ENCODE measurements at places on chromosomes 6 and 20. TPM values are rescaled to one million over a fixed set of nuclear protein-coding genes. Genes with fewer than 3 reads are reported as not detected.

- no peak for DNase-seq
Measured at GRCh38 chr6:1950631-1951030, 294.8 kb downstream of the GMDS start.

GRCh38 chr6:151299011-151299410 lies 59.2 kb downstream of the AKAP12 start:
- DNase-seq = no peak

GRCh38 chr6:2753110-2753489 lies 2.4 kb upstream of the MYLK4 start:
- DNase-seq = no peak

DNA sequence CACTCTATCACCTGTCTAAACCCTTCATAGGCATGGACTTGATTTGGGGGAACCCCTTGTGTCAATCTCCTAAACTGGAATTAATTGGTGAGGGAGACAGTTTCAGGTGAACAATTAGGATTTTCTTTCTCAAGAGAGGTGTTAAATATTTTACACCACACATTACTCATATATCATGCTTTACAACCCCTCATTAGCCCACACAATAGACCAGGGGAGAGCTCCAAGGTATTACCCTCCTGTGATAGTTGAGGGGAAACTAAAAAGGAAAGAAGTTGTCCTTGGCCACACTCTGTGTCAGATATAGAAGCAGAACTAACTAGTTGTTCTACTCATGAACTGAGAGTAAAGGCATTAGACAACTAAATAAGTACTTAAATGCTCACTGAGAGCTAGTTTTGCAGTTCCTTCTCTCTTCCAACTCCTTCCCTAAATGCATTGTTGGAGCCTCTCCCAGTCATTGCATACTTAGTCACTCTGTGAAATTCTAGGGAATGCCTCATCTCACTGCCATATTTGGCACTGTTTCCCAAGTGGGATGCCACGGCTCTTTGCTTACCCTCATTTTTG lies 183.7 kb upstream of the CEP162 start:
- no peak for DNase-seq

GRCh38 chr6:116210750-116211425 lies 43.0 kb downstream of the TSPYL4 start:
- no peak for DNase-seq

DNA sequence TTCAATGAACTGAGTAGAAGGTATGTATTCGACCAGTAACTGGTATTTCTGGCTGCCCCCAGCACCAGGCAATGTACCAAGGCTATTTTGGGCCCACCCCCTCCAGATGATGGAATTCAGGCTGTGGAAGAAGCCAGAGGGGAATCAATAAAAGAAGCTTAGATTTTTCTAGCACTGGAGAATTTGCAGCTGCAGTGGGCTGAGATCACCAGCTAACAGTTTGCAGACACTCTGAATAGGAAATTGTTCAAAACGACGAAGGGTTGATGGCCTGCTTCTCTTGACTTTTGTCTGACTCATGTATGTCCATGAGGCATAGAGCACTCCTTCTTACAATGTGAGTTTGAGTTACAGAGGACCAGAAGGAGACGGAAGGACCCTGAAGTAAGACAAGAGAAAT lies 32.4 kb upstream of the FBXO9 start:
- DNase-seq = no peak

- DNase-seq = no peak
Measured at GRCh38 chr6:2931055-2931454, 27.9 kb upstream of the SERPINB9 start.

DNA sequence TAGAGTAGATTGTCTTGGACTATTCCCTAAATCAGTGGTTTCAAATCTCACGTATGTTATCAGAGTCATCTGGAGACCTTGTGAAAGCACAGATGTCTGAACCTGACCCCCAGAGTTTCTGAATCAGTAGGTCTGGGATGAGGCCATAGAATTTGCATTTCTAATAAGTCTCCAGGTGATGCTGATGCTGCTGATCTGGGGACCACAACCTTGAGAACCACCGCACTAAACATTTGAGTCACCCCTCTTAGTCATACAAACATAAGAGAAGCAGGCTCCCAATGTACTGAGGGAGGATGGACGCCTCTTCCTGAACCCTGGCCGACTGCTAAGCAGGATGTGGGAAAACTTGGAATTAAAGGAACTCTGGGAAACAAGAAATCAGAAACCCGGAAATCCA lies 187.8 kb upstream of the PRDM1 start:
- no peak for DNase-seq

- DNase-seq = no peak
Measured at GRCh38 chr20:1430004-1430451, 36.6 kb downstream of the NSFL1C start.

- DNase-seq = no peak
Measured at GRCh38 chr20:57161478-57162361, 104.7 kb downstream of the BMP7 start.

- DNase-seq = peak; percentile 89
Measured at GRCh38 chr6:106910999-106911949, 63.3 kb downstream of the CD24 start.

- DNase-seq = no peak
Measured at GRCh38 chr6:24997231-24997630, 61.5 kb upstream of the RIPOR2 start.

DNA sequence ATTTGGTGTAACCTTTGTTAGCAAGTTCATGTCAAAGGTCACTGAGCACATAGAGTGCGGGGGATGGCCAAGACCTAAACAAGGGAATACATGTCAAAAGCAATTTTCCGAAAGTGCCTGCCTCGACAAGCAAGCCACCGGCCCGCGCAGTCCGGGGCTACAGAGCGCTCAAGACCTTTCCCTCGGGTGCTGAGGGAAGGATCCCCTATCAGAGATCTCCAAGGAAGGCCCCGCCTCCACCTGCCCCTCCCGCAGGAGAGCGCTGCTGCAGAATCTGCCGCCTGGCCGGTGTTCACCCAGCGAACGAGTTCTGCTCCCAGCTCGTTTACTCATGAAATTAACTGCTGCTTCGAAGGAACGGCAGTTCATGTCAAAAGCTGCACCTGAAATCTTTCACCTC lies 252.7 kb downstream of the BMP7 start:
- no peak for DNase-seq

Gene PRRT1
- 0.64 TPM for total RNA-seq

Gene SLC17A3
- 0.09 TPM for total RNA-seq

Gene PKIB
- total RNA-seq = 2.2 TPM

Gene TMEM74B
- 4.7 TPM for total RNA-seq

Gene BHLHE23
- total RNA-seq = not detected

Gene EYA4
- not detected for total RNA-seq

Gene ROS1
- not detected for total RNA-seq

Gene FAXC
- total RNA-seq = 0.11 TPM

Gene CST4
- not detected for total RNA-seq

Measured in HepG2 (cell line).